ENCODE measurements at places on chromosomes 7 and 10.

GRCh38 chr7:139557857-139558581 is 34.5 kb downstream of the CLEC2L start:
- DNase-seq = no peak

GRCh38 chr10:101000127-101000914 is 713 bp downstream of the LZTS2 start:
- peak; percentile 54 for DNase-seq

DNA sequence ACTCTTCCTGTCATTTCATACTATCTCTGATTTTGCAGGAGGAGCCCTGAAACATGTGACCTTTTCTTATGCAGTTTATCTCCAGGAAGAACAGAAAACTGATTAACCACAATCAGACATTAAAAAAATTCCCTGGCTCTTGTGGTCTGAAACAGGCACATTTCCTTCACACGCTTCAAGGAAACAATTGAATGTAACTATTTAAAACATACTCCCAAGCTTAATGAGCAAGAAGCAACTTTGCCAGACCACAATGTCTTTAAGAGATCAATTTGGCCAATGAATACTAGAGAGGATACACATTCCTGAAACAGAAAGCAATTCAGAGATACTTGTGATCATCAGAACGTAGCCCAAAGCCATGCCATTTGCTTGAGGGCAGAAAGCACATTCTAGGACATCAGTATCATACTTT is 65.8 kb downstream of the PIP4K2A start:
- DNase-seq = peak; percentile 61

- no peak for DNase-seq
Observed at GRCh38 chr10:86348321-86349210, 18.0 kb downstream of the GRID1 start.

GRCh38 chr7:2521341-2521745 is 1.8 kb downstream of the LFNG start:
- DNase-seq = no peak

- DNase-seq = peak; percentile 91
Observed at GRCh38 chr7:55325371-55325792, 39.8 kb upstream of the LANCL2 start.

All from GM03348 (cell line).